ENCODE measurements at places on chromosomes 16 and 17. TPM values are rescaled to one million over a fixed set of nuclear protein-coding genes. Genes with fewer than 3 reads are reported as not detected.

The WSCD1 gene
- total RNA-seq = 19.3 TPM

The CSH2 gene
- not detected for total RNA-seq

The CTF1 gene
- 4.7 TPM for total RNA-seq

The UBE2G1 gene
- total RNA-seq = 49.5 TPM

The OR1A1 gene
- not detected for total RNA-seq

The NT5C gene
- total RNA-seq = 77.3 TPM

The CIITA gene
- total RNA-seq = 0.65 TPM

- no peak for DNase-seq
These were observed 19.9 kb upstream of the RAB11FIP4 start for GRCh38 chr17:31371511-31372097.

GRCh38 chr17:69250641-69251040 is 22.0 kb upstream of the ABCA10 start:
- DNase-seq = no peak

- peak; percentile 18 for DNase-seq
These were observed 128.4 kb upstream of the TNRC6C start for GRCh38 chr17:77829843-77830799.

DNA sequence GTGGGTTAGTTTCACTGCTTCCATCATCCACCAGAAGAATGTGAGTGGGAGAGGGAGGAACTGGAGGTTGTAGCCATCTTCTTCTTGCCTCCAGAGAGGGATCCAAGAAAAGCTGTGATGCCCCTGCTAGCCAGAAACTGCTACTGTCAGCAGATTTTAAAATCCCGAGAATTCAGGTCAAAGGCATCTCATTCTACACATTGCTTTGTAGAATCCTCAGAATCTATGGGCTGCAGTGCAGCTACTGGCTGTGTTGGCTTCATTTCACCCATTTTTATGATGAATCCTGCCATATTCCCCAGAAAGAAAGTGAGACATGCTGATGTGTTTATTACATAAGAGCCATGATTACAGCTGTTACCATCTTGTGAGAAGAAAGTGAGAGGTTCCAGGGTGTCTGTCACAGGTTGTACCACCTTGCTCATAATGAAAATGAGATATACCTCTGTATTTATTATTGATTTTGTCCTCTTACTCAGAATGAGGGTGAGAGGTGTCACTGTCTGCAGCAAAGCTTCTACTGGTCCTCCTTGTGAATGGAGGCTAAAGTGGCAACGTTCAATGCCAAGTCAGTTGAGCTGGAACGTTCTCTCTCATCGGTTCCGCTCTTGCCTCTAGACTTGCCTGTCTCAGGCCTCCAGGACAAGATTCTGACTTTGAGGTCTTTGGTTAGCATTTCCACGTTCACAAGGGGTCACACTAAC is 50.1 kb upstream of the MYH10 start:
- no peak for DNase-seq

- DNase-seq = peak; percentile 25
These were observed 8.6 kb upstream of the NUDT16L1 start for GRCh38 chr16:4684763-4685162.

GRCh38 chr16:77584205-77584859 is 138.0 kb upstream of the NUDT7 start:
- DNase-seq = peak; percentile 57

DNA sequence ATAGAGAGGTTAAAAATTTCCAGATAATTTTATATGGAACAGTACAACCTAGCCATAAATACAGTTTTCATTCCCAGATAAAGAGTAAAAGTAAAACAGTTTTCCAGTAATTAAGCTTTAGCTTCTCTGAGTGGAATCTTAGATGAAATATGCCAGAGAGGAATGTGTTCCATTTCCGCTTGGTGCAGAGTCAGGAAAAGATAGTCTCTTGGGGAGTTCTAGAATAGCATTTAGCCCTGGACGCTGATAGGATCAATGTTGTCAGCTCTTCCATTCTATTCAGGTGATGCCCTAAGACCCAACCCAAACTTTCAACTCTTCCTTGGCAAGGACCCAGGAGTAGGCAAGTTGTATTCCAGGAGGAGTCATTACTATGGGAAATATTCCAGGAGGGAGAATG is 30.9 kb upstream of the ABCA3 start:
- no peak for DNase-seq

- no peak for DNase-seq
These were observed 25.0 kb downstream of the CRISPLD2 start for GRCh38 chr16:84844559-84845495.

DNA sequence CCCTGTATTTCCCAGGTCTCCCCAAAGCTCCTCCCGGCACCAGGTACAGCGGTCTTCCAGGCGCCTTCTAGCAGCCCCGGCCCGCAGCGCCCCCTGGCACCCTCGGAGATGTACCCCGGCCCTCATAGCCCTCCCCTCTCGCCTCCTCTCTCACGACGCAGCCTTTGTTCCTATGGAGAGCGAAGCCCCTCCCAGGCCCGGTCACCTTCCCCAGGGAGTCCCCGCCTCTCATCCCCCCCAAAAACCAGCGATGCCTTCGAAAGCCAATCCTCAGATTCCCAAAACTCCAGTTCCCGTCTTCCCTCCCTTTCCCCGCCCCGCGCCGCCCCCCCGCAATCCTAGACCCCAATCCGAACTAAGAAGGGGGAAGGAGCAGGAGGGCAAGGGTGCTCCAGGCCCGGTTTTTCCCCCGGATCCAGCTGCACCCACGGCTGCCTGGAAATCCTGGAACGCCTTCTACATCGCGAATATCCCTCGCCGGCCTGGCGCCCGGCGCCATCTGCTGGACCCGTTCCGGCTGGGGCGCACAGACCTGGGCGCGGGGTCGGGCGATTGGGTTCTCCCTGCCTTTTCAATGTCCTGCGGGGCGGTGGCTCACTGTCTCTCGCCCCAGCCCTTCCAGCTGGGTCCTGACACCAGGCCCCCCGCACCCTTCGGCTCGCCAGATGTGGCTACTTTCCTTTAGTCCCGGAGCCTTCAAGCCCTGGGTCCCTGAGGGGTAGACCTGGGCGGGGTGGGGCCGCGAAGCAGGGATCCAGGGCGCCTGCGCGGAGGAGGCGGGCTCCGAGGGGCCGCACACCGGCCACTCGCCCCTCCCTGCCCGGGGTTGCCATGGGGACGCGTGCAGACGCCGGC is at the start of gene DNAH2:
Gene DNAH2, plus strand, starts transcription at position 844 of the 855 bp plus-strand sequence. CDS start 1,991 bp downstream, outside the sequence.
- DNase-seq = peak; percentile 67

DNA sequence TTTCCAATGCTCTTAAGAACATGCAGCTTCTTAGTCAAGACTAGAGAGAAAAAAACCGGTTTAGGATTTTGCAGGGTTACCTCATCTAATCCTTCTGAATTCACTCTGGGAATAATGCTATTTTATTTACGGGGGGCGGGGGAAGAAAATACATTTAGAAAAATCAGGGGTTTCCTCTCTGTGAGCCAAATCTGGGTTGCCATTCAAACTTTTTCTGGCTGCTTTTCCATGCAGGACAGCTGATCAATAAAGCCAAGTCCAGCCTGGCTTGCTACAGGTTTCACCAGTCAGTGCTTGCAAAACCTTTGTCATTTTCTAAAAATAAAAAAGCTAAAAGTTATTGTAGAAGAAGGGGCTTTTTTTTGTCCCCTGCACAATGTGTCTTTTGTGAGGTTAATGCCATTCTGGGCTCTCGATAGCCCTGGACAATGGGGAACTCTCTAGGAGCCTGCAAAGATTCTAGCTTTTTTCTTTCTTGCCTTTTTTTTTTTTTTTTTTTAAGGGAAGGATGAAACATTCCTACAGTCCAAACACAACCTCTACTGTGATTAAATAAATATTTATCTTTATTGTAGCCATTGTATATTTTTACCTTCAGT is 13.1 kb upstream of the ZFHX3 start:
- DNase-seq = no peak

DNA sequence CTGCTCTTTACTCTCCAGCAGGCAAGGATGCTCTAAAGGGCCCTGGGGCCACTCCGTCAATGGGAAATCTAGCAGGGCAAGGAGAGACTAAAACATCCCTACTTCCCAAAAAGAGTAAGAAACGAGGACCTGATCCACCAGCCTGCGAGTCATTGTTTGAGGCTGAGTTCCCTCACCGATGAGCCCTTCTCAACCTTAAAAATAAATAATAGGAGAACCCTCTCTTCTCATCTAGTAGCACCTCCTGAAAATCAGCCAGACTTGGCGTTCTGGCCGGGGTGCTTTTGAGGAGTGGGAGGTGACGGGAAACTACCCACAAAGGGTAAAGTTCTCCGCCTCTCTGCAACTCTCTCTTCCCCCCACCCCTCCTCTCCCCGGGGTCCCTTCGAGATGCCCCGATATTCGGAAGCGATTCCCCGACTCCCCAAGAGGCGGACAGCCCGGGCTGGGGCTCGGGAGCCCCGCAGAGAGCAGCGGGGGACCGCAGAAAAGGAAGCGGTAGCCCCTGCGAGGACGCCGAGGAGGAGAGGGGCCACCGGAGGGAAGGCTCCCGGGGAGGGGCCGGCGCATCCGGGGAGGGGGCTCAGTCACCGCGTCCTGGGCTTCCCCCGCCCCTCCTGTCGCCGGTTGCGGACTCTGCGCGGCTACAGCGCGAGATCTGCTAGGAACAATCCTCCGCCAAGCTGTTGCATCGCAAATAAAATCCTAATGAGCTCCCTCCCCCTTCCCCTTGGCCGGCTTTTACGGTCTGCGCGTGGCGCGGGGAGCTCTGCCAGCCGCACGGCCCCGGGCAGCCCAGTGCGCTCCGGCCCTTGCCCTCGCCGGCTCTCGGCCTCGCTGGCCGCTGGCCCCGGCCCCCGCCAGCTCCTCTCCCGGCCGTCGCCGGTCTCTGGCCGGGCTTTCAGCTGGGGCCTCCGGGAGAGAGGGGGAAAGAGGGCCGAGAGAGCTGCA is 1.3 kb downstream of the HOXB9 start:
- DNase-seq = no peak

GRCh38 chr17:80782536-80783427 is 208.9 kb upstream of the CHMP6 start:
- peak; percentile 50 for DNase-seq

DNA sequence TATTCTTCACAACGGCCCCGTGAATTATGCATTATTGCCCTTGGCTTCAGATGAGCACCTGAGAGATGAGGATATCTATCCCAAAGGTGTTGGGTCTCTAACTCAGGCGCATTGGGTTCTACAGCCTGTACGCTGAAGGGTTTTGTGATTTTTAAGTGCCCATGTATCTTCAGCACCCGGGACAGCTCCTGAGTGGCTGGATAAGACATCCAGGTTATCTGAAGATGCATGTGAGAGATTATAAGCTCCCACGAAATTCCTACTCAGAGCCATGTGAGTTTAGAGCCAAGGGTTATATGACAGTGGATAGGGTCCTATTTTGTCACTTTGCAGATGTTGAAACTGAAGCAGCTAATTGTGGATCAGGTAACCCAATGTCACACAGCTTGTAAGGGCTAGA is 612.3 kb upstream of the EEF2KMT start:
- DNase-seq = no peak

DNA sequence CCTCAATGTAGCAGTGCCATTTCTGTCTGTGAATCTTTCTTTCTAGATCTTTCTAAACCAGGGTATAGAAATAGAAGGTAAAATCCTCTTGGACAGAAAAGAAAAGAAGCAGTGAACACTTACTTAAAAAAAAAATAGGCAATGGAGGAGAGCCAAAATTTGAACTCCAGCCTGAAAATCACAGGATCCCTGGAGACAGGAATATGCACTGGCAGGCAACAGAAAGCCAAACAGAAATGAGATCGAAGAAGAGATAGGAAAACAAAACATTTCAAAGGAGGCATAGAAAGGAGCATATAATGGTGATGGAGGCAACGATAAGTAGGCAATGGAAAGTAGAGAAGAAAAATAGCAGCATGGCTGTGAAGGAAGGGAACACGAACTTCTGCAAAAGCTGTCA is 253.7 kb upstream of the HSBP1 start:
- DNase-seq = no peak

GRCh38 chr16:14513389-14514107 is 116.5 kb downstream of the PARN start:
- no peak for DNase-seq

DNA sequence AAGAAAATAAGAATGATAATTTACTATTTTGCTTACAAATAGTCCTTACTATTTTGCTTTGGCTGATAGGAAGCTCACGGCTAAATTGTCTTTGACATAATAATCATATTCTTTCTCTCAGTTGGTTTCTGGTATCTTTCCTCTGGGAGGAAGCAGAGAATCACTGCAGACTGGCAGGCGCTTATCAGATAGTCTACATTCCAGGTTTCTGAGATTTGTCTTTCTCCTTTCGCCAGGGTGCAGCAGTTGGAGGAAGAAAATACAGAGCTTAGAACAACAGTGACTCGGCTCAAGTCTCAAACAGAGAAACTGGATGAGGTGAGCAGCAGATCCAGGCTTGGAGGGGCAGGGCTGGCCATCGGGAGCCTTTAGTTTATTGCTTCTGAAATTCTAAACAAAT is 136.1 kb downstream of the RAB11FIP4 start:
- DNase-seq = no peak

DNA sequence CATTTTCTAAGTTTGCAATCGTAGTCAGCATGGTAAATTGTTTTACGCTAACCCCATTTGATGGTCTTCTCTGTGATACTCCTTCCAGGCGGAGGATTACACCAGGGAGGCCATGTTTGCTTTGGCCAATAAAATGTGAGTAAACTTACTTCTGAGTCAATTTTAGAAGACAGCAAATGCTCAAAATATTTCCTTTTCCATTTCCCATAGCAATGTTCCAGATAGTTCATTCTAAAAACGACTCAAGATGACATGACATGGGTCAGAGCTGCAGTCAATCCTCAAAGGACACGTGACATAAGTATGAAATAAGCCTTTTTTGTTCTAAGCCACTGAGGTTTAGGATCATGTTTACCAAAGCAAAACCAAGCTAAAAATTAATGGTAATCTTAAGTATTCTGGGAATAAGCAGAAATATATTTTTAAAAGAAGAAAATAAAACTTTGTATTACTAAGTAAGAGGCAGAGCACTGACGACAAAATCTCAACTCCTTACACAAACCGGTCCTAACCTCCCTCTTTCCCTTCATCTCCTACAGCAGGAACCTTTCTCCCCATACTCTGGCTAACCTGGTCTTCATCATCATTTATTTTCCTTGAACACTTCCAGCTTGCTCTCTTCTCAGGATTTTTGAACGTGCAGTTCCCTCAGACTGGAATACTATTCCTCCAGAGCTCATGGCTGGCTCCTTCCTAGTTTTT is 266.2 kb downstream of the CEP112 start:
- no peak for DNase-seq

- DNase-seq = no peak
These were observed 53.9 kb upstream of the ACSF3 start for GRCh38 chr16:89039756-89040155.

Data from renal cortical epithelial cell (primary cell).